ENCODE measurements at places on chromosomes 4 and X.

DNA sequence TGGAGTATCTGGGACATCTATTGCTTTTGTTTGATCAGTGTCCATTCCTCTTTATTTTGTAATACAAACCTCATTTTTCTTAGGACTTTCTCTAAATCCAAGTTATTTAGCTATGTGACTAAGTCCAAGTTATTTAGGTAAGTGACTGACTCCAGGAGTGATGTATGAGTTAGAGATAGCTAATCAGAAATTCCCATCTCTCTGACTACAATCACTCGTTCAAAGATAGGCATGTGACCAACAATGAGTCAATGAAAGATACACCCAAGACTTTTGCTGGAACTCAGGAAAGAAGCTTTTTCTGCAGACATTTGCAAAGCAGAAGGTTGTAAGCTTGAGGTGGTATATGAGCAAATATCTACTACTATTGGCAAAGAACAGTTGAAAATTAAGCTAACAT, 72.5 kb upstream of the KCNIP4 start:
- DNase-seq: no peak

GRCh38 chr4:100834616-100835015, 316.8 kb upstream of the EMCN start:
- DNase-seq: no peak

- no peak for DNase-seq
Observed at GRCh38 chr4:1021386-1022050, 10.1 kb downstream of the FGFRL1 start.

GRCh38 chr4:42806303-42806835, 86.1 kb upstream of the GRXCR1 start:
- no peak for DNase-seq

DNA sequence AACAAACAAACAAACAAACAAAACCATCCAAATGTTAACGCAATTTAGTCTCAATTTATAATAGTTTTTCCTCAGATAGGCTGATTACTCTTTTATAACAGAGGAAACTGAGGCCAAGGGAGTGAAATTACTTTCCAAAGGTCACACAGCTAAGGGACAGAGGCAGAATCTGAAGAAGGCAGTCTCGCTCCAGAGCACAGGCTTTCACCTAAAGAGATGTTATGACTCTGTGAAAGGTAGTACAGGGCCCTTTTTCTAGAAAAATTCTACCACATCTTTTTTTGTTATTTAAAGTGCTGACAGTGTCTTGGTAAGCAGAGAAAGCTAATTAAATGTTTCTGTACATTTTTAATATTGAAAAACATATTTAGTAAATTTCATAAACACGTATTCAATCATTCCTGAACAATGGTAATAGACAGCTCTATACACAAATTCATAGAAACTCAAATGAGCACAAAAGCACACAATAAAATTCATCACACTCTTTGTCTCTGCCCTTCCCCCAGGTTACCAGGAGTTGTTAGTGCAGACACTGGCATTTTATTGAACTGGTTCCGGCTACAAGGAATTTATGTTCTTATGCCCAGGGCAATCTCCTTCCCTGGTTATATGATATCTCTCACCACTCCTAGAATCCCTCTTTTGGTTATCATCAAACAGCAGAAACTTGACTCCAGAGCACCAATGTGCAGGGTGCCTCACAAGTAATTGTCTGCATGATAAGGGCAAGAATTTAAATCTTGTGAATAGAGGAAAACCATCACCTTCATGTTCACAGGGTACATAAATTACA, 7.7 kb upstream of the APBB2 start:
- DNase-seq: no peak

GRCh38 chr4:40492691-40493090, 137.0 kb downstream of the RBM47 start:
- DNase-seq: no peak

DNA sequence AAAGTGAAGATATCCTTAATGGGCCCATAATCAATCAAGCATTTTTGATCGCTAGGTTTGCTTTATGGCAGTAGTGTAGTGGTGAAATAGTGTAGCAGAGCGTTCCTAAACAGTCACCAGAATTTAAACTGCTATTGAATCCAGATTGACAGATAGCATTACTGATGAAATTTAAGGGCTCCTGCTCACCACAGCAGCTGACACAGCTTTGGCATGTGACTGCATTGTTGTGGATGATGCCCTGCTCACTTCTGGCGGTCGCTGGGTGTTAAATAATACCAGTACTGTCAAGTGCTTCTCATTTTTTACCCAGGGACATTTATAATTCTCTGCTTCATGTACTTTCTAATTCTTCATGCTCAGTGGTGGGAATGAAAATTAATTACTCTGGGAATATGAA, 102.0 kb upstream of the ARHGAP24 start:
- DNase-seq: no peak

- no peak for DNase-seq
Observed at GRCh38 chr4:76781698-76782595, 116.0 kb downstream of the SOWAHB start.
